ENCODE measurements at places on chromosomes 7 and 10. TPM values are rescaled to one million over a fixed set of nuclear protein-coding genes. Genes with fewer than 3 reads are reported as not detected.
A peak's percentile ranks its signal among the peaks of the same experiment; 100 is the strongest.

The OPN4 gene
- total RNA-seq: not detected

- no peak for DNase-seq
Measured at GRCh38 chr10:60410970-60411369, 21.3 kb upstream of the ANK3 start.

DNA sequence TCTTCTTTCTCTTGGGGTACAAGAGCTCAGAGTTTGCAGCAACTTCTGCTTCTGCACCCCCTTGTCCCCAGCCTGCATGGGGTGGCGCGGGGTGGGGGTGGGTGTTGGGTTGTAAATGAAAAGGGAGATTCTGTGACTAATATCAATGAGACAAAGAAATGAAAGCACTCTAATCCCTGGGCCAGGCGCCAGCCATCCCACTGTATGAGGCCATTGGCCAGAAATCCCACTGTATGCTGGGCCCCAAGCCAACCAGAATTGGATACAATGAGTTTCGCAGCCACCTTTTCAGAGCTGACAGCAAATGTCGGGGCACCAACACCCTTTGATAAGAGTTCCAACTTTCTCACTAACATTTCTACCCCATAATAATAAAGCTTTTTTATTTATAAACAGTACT, 10.9 kb upstream of the PTN start:
- DNase-seq: no peak

GRCh38 chr10:93198401-93199131, 124.9 kb downstream of the CYP26A1 start:
- peak; percentile 54 for DNase-seq

GRCh38 chr10:21369697-21370096, 155.8 kb downstream of the SKIDA1 start:
- no peak for DNase-seq

The KIAA1549 gene
- total RNA-seq: 4.8 TPM

DNA sequence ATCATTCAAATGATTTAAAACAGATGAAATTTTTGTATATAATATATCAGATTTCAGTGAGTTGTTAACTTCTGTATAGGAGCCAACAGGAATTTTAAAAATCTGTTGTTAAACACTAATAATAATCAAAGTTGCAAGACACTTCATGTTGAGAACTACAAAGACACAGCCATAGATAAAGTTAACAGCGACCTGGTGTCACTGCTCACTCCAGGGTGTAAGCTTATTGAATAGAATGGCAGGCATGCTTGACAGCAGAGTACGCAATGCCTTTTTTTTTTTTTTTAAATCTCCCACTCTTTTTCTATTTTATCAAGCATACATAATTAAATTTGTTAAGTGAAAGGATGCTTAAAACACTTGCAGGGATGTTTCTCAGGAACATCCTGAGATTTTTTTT, 32.0 kb downstream of the PCDH15 start:
- DNase-seq: no peak

DNA sequence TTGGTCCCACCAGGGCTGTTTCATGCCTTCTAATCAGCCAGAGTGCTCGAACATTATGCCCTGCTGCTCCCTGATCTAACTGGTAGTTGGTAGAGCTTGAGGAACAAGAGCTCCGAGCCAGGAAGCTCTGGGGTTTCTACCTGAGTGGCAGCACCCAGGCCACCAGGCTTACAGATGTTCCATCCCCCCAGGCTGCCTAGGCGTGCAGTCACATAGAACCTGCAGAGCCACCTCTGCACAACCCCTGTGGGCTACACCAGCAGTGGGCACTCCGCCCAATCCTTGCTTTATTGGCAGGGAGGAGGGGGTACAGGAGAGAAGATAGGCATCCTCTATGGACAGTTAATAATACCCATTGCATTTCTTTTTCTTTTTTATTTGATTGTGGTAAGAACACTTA, 21.8 kb downstream of the MAP3K8 start:
- no peak for DNase-seq

The TYW1B gene
- total RNA-seq: 2.4 TPM

The RNLS gene
- total RNA-seq: 5.8 TPM

GRCh38 chr10:84945791-84946190, 617.4 kb downstream of the CCSER2 start:
- DNase-seq: no peak

DNA sequence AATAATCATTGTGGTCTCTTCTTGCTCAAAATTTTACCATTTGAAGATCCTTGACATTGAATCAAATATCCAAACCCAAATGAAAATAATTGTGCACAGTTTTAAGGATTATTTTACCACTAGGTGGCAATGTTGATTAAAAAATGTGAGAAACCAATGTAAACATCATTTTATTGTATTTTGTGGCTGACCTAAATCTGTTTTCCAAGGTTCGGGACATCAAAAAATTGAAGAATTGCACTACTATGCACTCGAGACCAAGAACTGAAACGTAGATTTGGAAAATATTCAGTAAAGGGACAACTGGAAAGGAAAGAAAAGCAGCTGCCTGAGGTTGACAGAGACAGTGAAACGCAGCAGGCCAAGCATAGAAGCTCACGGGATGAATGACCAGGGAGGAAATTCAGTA, 259.3 kb downstream of the SNX13 start:
- peak; percentile 26 for DNase-seq

The DPYSL4 gene
- 1.3 TPM for total RNA-seq

- no peak for DNase-seq
Measured at GRCh38 chr7:4702961-4703512, 20.9 kb downstream of the FOXK1 start.

- no peak for DNase-seq
Measured at GRCh38 chr7:112447406-112447805, 2.9 kb upstream of the IFRD1 start.

GRCh38 chr10:21317902-21318301, 207.6 kb downstream of the SKIDA1 start:
- no peak for DNase-seq

DNA sequence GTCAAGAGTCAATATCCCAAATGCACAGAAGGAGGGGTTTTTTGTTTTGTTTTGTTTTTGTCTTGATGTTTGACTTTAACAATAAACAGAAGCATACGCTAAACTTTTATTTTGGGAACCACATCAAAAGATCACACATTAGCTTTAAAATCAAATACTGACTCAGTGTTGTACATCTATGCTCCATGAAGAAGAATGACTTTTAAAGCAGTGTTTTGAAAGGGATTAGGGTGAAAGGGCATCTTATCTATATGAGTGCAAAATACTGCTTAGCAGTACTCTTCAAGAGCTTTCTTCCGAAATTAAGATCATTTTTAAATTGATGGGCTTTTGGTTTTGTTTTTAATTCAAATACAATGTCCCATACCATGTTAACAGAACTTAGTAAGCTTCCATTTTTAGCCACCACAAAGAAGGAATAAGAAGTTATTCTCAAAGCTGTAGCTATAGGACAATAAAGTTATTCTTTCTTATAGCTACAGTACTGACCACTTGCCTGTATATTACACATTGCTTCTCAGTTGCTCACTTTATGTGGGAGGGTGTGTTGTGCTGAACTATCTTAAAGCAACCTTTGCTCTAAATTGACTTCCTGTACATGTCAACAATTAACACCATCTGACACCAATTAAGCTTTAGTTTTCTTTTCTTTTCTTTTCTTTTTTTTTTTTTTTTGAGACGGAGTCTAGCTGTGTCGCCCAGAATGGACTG, 144.3 kb upstream of the KAT6B start:
- no peak for DNase-seq

- no peak for DNase-seq
Measured at GRCh38 chr10:45023426-45023825, 22.7 kb downstream of the ZNF22 start.

The PRSS37 gene
- not detected for total RNA-seq

- DNase-seq: no peak
Measured at GRCh38 chr7:2643386-2644219, 11.8 kb downstream of the TTYH3 start.

The SPAM1 gene
- not detected for total RNA-seq

DNA sequence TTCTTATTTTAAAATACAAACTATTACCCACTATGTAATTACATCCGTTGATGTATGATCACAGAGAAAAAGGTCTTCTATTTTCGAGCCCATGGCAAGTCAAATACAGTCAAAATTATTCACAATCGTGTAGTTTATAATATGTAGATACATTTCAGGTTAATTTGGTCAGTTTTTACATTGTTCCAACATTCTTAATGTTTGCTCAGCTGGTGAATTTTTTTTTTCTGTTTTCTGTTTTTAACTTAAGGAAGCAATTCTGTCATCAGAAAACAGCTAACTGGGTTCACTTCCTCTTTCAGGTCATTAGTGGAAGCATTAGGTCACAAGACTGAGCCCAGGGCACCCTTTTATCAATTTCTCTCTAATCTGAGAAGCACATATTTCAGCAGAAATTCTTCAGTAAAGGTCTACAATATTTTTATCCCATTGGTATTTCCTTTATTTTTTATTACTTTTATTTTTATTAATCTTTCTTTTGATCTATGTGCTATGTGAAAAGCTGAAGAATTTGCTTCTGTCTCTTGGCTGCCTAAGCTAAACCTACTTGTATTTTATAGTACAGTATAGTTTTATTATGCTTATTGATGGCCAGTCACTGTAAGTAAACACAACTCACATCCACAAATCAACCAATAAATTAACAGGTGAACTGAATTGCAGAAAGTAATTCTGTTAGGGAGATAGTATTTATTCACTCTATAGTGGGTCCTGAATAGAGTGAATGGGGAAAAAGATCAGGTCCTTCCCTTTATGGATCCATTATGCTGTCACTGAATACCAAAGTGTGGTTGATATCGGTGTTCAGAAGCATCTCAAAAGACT, 84.6 kb downstream of the ICA1 start:
- no peak for DNase-seq

The PNLIPRP1 gene
- not detected for total RNA-seq

GRCh38 chr10:71713135-71714030, 6.2 kb downstream of the C10orf105 start:
- peak; percentile 82 for DNase-seq

GRCh38 chr10:72658696-72659400, 33.0 kb upstream of the MICU1 start:
- DNase-seq: no peak

DNA sequence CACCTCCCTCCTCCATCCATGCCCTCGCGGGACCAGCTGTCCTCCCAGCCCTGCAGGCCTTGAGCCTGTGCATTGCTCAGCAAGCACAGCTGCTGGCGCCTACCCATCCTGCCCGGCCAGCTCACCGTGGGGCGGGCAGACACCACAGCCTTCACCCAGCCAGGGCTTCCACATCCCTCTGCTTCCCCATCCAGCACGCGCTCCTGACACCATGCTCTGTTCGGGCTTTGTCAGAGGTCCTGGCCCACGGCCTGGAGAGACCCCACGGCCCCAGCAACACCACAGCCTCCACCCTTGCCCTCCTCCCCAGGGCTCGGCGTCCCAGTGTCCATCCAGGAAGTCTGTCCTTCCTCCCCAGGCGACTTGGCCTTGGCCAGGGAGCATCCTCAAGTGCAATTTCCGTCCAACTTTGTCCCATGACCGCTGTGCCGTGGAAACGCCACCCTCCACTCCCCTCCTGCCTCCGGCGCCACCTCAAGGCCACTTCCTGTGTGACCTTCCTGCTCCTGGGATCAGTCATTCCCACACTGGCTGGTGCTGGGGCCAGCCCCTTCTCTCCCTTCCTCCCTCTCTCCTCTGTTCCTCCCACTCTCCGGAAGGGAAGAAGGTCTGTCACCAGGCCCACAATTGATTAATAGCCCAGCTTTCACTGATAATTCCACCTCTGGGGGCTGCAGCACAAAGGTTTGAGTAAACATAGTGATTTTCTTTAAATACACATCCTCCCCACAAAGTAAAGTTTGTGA, 71.5 kb upstream of the SMNDC1 start:
- DNase-seq: no peak

- no peak for DNase-seq
Measured at GRCh38 chr7:140416560-140416959, 12.7 kb downstream of the RAB19 start.

DNA sequence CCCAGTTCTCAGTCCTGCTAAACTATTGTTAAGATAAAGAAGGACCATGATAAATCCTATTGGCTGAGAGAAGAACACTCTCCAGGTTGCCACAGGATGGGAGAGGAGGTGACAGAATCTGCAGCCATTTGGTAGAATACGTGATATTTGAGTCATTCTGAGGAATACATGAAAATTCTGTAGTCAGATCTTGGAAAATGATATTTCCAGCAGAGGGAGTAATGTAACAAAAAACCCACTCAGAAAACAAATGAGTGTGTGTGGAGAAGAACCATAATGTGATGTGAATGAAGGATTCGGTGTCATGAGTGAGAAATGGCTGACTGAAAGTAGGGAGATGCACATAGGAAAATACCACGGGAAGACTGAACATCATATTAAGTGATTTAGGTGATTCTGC, 128.5 kb upstream of the PFKP start:
- DNase-seq: no peak

DNA sequence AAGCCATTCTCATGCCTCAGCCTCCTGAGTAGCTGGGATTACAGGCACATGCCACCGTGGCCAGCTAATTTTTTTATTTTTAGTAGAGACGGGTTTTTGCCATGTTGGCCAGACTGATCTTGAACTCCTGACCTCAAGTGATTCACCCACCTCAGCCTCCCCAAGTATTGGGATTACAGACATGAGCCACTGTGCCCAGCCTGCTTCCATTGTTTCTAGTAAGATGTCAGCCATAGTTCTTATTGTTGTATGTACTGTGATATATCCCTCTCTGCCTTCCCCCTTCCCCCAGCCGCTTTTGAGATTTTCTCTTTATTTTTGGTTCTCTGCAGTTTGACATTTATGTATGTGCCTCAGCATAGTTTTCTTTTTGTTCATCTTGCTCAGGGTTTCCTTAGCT, 87.9 kb upstream of the KLF14 start:
- no peak for DNase-seq

DNA sequence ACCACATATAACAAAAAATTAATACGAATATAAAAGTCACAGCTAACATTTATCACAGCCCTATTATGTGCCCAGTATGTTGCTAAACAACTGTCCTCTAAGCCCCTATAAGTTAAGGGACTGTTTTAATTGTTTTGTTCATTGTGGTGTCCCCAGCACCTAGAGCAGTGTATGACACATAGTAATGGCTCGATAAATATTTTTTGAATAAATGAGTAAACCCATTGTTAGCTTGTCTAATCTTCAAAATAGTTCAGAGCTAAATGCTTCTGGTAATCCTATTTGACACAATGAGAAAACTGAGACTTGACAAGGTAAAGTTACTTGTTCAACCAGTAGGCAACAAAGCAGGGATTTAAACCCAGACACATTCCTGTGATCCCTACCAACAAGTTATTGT, 78.4 kb upstream of the NEUROD6 start:
- no peak for DNase-seq

- DNase-seq: no peak
Measured at GRCh38 chr10:107418085-107418806, 253.7 kb upstream of the SORCS1 start.

The PNPLA8 gene
- 32.3 TPM for total RNA-seq

- DNase-seq: no peak
Measured at GRCh38 chr7:159091041-159091440, 53.6 kb downstream of the VIPR2 start.

The FAM25G gene
- not detected for total RNA-seq

DNA sequence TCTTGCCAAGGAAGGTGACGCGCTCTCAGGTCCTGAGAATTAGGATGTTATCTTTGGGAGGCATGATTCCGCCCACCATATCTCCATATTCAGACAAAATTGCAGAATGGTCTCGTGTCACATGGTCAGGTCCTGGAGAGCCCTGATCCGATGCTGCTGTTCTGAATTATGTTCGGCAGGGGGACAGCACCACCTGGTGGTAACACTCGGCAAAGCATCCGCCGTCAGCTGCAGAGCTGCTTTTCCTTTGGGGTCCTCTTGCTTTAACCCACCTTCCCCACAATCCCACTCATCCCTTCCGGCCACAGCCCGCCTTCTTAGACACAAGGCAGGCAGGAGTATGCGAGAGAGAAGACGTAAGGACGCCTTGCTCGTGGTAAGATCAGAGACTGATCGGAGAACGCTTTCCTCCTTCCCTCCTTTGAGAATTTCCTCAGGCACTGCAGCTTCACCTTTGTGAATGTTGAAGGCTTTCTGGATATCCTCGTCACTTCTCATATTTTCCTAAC, 327.8 kb upstream of the C7orf33 start:
- peak; percentile 81 for DNase-seq

All from left lung (tissue), 14 donors.